ENCODE measurements at places on chromosomes 4 and X.

DNA sequence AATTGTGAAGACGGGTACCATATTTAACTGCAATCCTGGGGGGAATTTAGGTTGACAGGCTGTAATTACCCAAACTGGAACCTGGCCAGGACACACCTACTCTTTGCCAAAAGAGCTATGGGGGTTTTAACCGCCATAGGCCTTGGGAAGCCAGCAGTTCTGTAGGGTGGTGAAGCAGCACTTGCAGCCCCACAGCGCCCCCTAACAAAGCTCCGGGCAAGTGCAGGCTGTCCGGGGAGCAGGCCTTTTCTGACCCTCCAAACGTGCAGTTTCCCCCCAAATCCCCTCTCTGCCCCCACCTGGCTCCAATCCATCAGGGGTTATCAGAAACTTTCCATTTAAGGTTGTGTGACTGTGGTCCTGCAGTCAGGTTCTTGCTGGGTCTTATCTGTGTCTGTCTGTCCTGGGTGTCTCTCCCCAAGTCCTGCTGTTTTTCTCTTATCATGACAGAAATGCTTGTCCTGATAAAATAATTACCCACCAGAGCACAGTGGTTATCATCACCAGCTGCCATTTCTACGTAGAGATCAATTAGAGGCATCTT lies 350.9 kb downstream of the MID1IP1 start:
- DNase-seq, result no peak

DNA sequence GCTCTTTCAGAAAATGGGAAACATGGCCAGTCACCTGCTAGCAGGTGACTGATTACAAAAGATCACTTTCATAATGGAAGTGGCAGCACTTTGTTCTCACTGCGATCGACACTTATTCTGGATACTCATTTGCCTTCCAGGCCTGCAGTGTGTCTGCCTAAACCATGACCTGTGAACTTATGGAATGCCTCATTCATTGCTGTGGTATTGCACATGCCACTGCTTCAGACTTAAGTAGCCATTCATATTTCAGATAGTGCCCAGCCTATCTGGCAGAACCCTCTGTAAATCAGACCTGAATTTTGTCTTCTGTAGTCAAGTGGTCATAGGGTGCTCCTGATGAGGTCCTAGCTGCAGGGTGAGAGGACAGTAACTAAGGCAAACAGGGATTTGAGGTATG lies 23.3 kb upstream of the MGST2 start:
- DNase-seq, result no peak

GRCh38 chrX:131577413-131577812 lies 33.5 kb downstream of the OR13H1 start:
- DNase-seq, result no peak

DNA sequence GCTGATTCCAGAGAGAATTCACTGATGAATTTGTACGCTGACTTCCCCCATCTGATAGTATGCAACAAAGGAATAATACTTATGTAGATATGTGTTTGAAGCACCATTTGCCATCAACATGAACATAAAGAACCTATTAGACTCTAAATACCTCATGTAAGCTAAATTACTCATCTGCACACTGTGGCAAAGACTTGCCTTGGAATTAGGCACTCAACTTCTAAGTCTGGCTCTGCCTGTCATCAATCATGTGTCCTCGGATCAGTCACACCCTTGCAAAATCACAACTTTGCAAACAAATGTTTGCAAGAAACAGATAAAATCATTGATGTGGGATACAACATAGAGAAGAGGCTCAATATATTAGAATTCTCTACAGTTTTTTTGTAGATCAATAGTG lies 169.9 kb upstream of the LDB2 start:
- no peak for DNase-seq

DNA sequence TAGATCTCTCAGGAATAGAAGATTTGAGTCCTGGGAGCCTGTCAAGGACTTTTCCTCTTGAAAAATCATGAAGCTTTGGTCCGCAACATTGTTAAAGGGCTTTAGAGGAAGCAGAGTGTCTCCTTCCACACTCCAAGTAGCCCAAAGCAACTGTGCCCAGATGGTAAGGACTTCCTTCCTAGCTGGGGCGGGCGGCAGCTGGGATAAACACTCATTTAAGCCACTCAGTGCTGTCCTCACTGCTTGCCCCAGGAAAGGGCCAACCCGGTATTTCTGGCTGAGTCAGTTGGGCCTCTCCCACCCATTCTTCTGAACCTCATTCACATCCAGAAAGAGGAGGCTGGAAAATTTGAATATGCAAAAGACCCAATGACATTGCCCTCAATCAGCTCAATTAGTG lies 144.3 kb downstream of the CHIC2 start:
- no peak for DNase-seq

- DNase-seq, result no peak
Measured at GRCh38 chrX:65148232-65148631, 172.0 kb upstream of the ZC4H2 start.

Measured in stimulated activated CD8-positive, alpha-beta memory T cell treated with anti-CD3 and anti-CD28 coated beads, Interleukin-15, amount 100 ng/mL, for 24 hours (primary cell).